ENCODE measurements at places on chromosomes 12 and 14. TPM values are rescaled to one million over a fixed set of nuclear protein-coding genes. Genes with fewer than 3 reads are reported as not detected.

GRCh38 chr12:82682851-82683261, 3.9 kb upstream of the TMTC2 start:
- DNase-seq = no peak

Gene KRT73
- not detected for total RNA-seq

GRCh38 chr12:68538726-68539614, 71.7 kb upstream of the RAP1B start:
- no peak for DNase-seq

DNA sequence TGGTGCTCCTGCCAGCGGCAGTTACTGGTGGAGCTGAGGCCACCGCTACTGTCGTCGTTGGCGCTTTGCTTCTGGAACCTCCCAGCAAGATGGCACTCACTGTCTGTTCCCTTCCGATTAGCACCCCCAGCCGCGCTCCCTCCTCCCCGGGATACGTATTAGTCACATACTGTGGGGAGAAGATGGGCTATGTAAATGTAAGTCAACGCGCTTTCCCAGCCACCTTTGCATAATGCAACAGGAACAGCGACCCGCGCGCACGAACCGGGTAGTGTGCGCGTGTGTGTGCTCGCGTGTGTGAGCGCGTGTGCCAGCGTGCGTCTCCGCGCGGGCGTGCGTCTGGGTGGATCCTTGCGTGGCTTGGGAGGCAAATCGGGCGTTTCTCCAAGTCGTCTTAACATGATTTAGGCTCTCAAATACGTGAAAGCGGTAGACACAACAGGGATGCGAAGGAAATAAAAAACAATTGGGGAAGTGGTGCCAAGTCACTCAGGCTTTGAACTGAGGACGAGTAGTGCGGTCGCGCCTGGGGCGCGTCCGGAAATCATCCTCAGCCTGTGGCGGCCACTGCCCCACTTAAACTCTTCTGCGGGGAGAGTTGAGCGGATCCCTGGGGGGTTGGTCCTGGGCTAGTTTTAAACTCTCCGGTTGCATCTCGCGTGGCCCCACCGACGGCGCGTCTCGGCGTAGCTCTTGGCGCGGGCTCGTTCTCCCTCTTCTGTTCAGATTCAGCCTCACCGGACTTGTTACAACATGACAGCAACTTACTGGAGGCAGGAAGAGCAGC, 1.8 kb downstream of the FLRT2 start:
- peak; percentile 12 for DNase-seq

Gene AKAP5
- total RNA-seq = 37.5 TPM

GRCh38 chr14:99268810-99269707, 2.9 kb downstream of the BCL11B start:
- no peak for DNase-seq

DNA sequence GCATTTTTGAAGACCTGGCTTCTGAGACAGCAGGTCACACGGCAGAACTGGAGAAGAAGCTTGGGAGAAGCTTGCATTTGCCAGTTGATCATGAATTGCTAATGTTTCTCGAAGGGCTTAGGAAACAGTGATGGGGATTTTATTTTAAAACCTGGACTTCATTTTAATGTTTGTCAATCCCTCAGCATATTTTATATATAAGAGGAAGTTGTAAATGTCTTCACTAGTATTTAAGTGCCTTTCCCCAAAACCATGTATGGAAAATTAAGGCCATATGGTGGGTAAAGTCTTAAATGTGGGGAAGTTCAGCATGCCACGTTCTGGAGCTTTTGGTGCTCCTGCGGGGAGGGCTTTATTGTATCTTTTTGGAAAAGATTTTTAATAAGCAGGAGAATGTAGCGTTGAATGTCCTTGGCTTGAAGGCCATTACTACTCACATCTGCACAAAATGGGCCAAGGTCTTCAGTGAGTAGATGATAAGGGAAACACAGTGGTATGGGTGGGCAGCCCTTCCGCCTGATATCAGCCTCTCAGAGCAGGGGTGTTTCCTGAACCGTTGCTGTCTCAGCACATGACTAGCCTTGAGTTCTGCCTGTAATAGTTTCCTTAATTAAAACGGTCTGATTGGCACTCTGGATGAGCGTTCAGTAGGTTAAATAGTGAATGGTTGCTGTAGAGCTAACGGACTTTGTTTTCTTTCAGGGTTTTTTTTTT, 511.4 kb downstream of the PCNX1 start:
- no peak for DNase-seq

DNA sequence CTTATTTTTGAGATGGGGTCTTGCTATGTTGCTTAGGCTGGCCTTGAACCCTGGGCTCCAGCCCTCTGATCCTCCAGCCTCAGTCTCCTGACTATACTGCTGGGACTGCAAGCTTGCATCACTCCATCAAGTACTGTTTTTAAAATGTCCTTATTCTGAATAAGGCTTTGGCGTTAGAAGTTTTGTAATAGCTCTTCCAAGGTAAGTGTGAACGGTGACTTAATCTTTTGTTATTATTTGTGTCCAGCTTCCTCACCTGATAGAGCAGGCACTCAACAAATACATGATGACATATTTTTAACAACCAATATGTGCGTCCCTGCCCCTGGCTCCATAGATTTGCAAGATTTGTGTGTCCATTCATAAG, 1.4 kb downstream of the C1RL start:
- DNase-seq = no peak

- DNase-seq = no peak
Observed at GRCh38 chr14:81127785-81128184, 93.0 kb downstream of the GTF2A1 start.

DNA sequence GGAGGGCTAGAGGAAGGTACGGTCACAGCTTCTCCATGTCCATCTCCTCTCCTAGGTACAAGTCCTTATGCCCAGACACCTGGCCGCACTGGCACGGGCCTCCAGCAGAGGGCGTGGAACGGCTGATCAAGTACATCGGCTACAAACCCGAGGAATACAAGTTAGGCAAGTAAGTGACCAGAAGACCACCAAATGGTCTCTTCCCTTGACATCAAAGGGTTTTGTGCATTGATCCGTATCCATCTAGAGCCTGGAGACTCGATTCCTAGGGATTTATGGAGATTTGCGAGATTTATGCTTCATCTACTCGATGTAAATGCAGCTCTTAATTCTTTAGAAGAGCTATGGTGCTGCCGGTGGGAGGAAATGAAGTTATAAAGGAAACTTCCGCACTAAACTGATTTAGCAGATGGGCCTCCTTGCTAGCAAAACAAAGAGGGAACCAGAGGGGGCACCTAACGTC, 44.2 kb downstream of the KCTD10 start:
- DNase-seq = no peak

DNA sequence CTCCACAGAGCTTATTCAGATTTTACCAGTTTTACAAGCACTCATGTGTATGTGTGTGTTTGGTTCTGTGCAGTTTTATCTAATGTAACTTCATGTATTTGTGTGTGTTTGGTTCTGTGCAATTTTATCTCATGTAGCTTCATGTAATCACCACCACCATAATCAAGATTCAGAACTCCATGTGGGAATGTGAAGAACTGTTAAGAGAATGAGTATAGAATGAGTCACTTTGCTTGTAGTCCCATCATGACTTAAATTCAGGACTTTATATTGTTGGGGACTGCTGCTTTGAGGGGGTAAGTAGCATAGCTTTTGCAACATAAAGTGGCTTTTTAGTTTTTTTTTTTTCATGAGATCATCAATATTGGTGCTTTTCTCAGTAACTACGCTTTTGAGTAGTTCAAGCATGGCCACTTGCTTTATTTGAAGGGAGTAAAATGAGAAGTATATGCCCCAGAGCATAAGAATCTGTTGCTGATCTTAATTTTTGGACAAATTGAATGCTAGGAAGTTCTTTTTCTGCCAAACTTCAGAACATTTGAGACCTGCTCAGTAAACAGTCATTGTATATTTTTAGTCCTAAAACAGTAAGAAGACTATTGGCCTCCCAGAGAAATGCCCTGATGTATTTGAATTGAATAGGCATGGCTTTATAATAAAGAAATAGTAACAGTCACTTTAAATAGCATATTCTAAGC, 28.8 kb downstream of the PROX2 start:
- DNase-seq = no peak

DNA sequence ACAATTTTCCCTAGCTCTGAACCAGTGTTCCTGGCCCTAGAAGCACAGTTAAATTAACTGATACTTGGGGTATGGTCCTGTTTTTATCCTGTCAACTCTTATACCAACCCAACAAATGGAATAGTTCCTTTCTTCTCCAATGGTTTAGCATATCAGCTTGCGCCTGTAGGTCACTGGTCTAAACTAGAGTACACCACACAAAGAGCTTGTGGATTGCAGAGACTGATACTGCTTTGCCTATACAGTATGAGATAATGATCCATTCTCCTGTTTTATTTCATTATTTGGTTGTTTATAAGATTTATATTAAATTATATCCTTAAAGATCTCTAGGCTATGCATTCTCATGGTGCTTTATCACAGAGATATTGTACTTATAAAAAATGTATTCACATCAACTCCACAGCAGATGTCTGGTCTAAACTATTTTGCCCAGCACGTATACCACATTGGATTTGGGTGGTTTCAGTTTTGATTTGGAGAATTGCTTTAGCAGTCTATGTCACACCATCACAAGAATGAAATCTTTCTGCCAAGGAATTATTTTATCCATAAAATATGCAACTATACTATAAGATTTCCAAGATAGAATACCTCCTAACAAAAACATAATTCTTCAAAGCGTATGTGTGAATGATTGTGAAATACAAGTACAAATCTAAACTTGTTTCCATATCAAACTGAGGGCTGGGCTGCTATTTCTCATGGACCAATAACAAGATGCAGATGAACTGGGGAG, 142.1 kb downstream of the SLC16A7 start:
- no peak for DNase-seq

Gene RIMBP2
- 47.7 TPM for total RNA-seq

Gene TMEM119
- total RNA-seq = 0.82 TPM

DNA sequence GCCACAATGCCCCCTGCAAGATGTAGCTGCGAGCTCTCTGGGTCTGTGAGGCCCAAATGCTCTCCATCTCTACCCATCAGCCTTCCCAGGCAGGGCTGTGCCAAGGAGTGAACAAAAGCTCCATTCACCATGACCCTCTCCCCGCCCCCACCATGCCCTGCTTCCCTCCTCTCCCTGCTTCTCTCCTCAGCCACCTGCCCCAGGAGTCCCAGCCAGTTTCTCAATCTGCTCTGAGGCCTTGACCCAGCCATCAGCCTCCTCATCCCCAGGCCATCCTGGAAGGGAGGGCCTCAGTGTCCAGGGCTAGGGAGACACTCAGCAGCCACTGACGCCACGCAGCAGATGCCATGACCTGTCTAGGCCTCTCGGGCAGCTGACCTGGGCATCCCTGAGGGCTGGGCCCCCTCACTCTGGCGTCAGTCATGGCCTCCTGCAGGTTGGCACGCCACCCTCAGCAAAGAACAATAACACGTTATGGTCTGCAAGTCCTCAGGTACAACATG, 8.5 kb upstream of the KRT5 start:
- DNase-seq = no peak

GRCh38 chr12:122834921-122835749, at the start of gene HIP1R:
TSS of gene HIP1R (plus strand) at chr12:122835457. CDS start at chr12:122835551, 94 bp downstream.
- peak; percentile 81 for DNase-seq

- no peak for DNase-seq
Observed at GRCh38 chr12:69339999-69340398, 8.2 kb upstream of the LYZ start.

- DNase-seq = no peak
Observed at GRCh38 chr12:15719230-15719629, 70.0 kb downstream of the EPS8 start.

Gene SIRT4
- 4.1 TPM for total RNA-seq

DNA sequence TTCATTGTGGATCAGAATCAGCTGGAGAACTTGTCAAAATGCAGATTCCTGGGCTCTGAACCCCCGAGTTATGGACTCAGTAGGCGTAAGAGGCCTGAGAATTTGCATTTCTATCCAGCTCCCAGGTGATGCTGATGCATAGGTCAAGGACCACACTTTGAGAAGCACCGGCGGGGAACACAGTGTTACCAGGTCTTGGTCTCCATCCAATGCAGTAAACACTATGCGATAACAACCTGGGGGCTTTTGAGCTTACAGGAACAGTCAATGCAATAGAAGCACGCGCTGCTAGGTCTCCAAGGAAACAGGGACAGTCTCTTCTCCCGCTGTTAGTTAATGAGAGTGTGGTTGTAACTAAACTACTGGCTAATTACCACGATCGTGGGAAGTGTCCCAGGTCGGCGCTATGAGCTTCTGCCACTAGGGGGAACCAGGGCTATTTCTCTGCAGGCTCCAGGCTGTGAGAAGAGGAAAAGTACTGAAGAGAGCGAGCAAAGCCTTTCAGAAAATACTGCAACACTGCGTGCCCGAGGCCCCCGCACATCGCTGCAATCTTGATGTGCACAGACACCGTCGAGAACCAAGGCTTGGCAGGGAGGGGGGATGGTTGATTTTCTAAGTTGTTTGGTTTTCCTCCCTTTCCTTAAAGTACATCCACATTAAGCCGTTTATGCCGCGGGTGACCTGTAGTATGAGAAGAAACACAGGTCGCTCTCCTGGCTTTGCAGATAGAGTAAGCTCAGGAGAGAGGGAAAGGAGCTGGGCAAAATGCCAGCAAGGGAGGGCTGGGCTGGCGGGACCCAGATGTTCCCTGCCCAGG, 52.0 kb upstream of the KCNA1 start:
- peak; percentile 43 for DNase-seq

DNA sequence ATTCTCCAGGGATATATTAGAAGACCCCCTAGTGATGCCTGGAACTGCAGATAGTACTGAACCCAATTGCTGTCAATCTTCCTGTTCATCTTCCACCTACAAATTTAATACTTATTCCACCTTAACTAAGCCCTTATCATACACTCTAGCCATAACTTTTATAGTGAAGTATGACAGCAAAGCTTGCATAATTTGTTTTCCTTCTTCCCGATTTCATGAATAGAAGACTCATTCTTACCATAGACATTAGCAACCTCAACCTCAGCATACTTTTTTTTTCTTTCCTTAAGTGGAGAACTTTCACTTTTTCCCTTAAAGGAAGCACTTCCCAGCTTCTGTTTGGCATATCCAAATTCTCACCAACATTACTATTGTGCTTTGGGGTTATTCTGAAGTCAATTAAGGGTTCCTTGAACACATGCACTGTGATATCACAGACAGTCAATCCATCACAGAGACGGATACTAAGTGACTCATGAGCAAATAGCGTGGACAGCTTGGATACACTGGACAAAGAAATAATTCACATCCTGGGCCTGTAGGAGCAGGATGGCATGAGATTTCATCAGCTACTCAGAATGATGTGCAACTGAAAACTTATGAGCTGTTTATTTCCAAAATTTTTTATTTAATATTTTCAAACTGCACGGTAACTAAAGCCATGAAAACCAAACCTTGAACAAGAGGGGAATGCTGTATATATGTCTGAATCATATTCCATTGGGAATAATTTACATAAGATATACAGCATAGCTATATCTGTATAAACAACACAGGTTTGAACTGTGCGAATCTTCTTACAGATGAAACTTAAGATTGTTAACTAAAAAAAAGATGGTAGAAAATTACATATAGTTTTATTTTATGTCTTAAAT, 63.9 kb downstream of the SYT1 start:
- DNase-seq = no peak

DNA sequence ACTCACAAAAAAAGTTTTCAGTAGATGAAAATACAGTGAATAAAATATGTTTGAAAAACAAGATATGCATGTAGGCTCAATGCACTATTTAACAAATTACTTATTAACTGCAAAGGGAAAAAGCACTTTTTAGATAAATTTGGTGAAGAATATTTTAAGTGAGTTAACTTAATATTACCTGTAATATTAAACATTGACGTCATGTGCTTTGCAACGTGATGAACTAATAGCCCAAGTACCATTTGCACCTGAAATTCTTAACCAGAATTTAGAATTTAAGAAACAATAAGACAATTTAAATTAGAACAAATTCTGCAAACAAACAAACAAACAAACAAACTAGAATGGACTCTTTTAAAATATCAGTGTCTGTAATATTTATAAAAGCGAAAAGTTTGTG, 659.0 kb upstream of the NOVA1 start:
- DNase-seq = no peak

Data from frontal cortex (tissue), 4 donors.